Endothelial cell of umbilical vein (primary cell): ENCODE measurements at places on chromosomes 1 and 21. TPM values are rescaled to one million over a fixed set of nuclear protein-coding genes. Genes with fewer than 3 reads are reported as not detected.

Gene RAB7B
- total RNA-seq, result not detected in 2 replicates

Gene RGSL1
- not detected in 2 replicates for total RNA-seq

Gene SLC22A15
- 0.44 TPM in 1 of 2 replicates, not detected in the other for total RNA-seq

Gene TTLL7
- total RNA-seq, result 4.9 and 11.7 TPM in 2 replicates

Gene ZNF695
- 4.8 and 5.5 TPM in 2 replicates for total RNA-seq

GRCh38 chr1:244395965-244396364 lies 55.7 kb downstream of the ADSS2 start:
- DNase-seq, result no peak

- no peak for DNase-seq
These were observed 36.2 kb upstream of the ZNF496 start for GRCh38 chr1:247367786-247368422.

DNA sequence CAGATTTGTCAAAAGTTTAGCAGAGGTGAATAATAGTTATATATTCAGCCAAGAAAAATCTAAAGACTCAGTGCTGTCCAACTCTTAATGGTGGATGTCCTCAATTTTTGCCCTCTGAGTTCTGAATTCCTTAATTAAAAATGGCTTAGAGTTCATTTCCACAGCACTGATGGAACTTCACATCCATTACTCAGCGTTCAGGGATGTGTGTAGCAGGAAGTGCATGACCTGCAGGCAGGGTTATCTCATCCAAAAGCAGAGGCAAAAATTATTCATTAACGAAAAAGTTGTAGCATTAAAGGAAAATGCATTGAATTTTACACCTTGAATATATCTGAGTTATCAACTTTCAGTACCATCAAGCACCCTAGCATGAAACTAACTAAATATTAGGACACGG lies 96.7 kb downstream of the ZP4 start:
- no peak for DNase-seq

DNA sequence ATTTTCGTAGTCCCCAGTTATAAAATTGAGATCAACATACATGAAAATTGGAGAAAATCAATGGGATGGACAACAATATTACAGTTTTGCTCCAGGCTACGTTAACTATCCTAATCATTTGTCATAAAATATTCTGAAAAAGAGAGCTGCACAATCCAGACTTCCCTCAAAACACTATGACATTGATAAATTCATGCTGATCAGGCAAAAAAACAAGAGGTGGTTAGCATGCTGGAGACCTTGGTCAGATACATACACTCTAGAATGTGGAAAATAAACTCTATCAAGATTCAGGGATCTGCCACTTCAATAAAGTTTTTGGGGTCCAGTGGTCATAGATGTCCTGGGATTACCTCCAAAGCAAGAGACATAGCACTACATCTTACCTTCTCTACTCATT lies 32.5 kb upstream of the ARHGAP29 start:
- DNase-seq, result no peak

GRCh38 chr1:150165622-150166612 lies 16.2 kb downstream of the PLEKHO1 start:
- peak; percentile 54 for DNase-seq

DNA sequence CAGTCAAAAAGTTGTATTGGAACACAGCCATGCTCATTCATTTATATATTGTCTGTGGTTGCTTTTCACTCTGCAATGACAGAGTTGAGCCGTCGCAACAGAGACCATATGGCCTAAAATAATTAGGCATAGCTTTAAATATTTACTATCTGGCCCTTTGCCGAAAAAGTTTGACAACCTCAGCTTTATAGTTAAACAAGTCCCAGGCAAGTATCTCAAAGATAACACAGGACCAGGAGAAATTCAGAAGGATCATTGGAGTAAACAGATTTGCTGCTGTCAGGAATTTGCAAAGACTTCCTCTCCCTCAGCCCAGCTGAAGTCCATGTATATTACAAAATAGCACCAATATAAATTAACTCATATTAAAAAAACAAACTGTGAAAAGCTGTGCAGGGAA lies 34.4 kb downstream of the NID1 start:
- no peak for DNase-seq

DNA sequence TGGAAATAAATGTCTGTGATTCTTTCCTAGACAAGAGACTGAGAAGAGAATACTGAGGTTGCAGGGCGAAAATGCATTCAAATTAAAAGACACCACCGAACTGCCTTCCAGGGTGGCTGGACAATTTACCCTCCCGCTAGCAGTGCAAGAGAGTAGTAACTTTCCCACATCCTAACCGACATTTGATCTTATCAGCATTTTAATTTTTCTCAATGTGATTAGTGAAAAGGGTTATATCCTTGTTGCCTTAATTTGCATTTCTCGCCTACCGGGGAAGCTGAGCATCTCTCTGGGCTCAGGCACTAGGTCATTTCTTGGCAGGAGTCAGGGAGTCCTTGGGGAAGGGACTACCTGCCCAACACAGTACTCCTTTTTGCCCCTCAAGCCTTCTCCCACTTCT lies 2.8 kb downstream of the TNFRSF8 start:
- DNase-seq, result no peak

DNA sequence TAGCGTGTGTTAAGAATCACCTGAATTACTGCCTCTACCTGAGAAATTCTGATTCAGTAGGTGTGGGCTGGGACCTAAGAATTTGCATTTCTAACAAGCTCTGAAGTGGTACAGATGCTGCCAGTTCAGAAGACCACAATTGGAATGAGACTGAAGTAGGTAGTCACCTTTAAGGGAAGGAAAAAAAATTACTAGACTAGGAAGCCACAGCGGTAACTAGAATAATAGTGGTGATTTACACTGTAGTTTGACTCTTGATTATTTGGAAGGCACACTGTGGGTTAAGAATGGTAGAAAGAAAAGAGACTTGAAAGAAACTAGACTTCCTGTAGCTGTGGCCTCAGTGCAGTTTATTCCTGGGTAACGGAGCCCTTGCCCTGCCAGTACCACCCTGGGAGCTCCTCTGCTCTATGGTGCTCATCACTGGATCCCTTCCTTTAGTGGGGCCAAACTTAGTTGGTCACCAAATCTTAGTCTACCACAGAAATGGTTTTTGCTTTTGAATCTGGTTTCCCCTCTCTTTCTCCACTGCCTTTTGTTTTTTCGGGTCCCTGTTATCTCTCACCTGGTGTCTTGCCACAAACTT lies 43.6 kb downstream of the ARID1A start:
- no peak for DNase-seq

DNA sequence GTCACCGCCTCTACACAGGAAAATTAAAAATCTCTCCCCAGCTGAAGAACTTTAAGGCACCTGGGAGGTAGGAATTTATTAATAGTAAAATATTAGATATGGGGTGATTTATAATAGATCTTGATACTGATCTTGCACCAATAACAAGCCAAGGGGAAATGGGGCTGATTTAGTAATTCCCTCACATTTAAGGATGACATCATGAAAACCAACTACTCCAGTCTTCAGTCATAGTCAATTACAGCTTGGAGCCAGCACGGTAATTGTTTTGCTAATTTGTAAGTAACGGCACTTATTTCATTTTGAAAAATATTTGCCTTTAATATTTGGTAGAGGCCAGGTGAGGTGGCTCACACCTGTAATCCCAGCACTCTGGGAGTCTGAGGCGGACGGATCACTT lies 92.8 kb downstream of the TGFBR3 start:
- no peak for DNase-seq

DNA sequence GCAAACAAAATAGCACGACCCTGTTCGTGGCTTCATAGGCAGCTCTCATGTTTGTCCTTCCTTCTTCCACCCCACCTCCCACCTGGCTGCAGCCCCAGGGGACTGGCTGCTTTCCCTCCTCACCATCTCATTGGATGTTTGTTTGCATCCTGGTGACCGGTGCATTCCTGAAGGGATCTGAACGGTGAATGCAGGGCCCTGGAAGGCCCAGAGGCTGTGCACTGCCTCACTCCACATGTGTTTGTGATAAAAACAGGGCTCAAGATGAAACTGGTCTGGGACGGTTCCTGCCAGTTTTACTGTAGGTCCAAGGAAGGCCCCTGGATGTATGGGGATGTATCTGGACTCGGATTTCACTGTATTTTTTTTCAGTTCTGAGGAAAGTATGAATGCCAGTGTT lies 42.8 kb downstream of the CNN3 start:
- no peak for DNase-seq
